ENCODE measurements at places on chromosomes 16 and 17. TPM values are rescaled to one million over a fixed set of nuclear protein-coding genes. Genes with fewer than 3 reads are reported as not detected.

C16orf92 gene
- total RNA-seq = not detected

TBC1D3B gene
- total RNA-seq = 0.92 TPM

BEAN1 gene
- not detected for total RNA-seq

SPATA32 gene
- total RNA-seq = not detected

TERB1 gene
- total RNA-seq = not detected

SCPEP1 gene
- total RNA-seq = 76.2 TPM

TPSB2 gene
- not detected for total RNA-seq

CHD3 gene
- total RNA-seq = 108 TPM

NXPH3 gene
- not detected for total RNA-seq

EZH1 gene
- total RNA-seq = 12.5 TPM

SLC35G6 gene
- not detected for total RNA-seq

FUS gene
- 65.8 TPM for total RNA-seq

TEX14 gene
- total RNA-seq = 0.05 TPM

TPPP3 gene
- 0.46 TPM for total RNA-seq

NEUROD2 gene
- total RNA-seq = not detected

CCL23 gene
- total RNA-seq = not detected

PDK2 gene
- 16.1 TPM for total RNA-seq

LPCAT2 gene
- total RNA-seq = 32.3 TPM

PMFBP1 gene
- 0.46 TPM for total RNA-seq

RND2 gene
- total RNA-seq = 0.30 TPM

RSKR gene
- 13.2 TPM for total RNA-seq

ZNF200 gene
- total RNA-seq = 8.0 TPM

GAS2L2 gene
- total RNA-seq = not detected

KRTAP3-2 gene
- not detected for total RNA-seq

CDH8 gene
- under 0.01 TPM for total RNA-seq

SBK1 gene
- total RNA-seq = not detected

KRTAP4-8 gene
- not detected for total RNA-seq

ICAM2 gene
- total RNA-seq = 4.2 TPM

ANKRD40CL gene
- not detected for total RNA-seq

KRTAP1-5 gene
- total RNA-seq = 0.23 TPM

FBXO39 gene
- 0.14 TPM for total RNA-seq

TBX2 gene
- total RNA-seq = 30.0 TPM

POLR2A gene
- 138 TPM for total RNA-seq

CACNG3 gene
- total RNA-seq = not detected

SNAI3 gene
- under 0.01 TPM for total RNA-seq

CTRB1 gene
- not detected for total RNA-seq

HSD17B1 gene
- 0.88 TPM for total RNA-seq

DNAI2 gene
- total RNA-seq = not detected

RNF43 gene
- not detected for total RNA-seq

MYO15B gene
- 4.2 TPM for total RNA-seq

SMIM36 gene
- not detected for total RNA-seq

MYH11 gene
- under 0.01 TPM for total RNA-seq

HEATR9 gene
- not detected for total RNA-seq

NDUFAF8 gene
- total RNA-seq = 26.6 TPM

MC1R gene
- 7.4 TPM for total RNA-seq

GNAO1 gene
- 0.30 TPM for total RNA-seq

TVP23A gene
- not detected for total RNA-seq

PRRT2 gene
- 4.4 TPM for total RNA-seq

ERBB2 gene
- 37.4 TPM for total RNA-seq

TP53TG3B gene
- total RNA-seq = not detected

LITAFD gene
- total RNA-seq = not detected

GLYR1 gene
- total RNA-seq = 67.9 TPM

SOST gene
- total RNA-seq = not detected

SLC38A7 gene
- 49.6 TPM for total RNA-seq

SCNN1B gene
- not detected for total RNA-seq
